ENCODE measurements at places on chromosomes 1 and 21.

GRCh38 chr1:76763738-76764137, 103.5 kb upstream of the ST6GALNAC5 start:
- DNase-seq: no peak

- DNase-seq: no peak
Measured at GRCh38 chr1:11955221-11955620, 20.7 kb downstream of the PLOD1 start.

DNA sequence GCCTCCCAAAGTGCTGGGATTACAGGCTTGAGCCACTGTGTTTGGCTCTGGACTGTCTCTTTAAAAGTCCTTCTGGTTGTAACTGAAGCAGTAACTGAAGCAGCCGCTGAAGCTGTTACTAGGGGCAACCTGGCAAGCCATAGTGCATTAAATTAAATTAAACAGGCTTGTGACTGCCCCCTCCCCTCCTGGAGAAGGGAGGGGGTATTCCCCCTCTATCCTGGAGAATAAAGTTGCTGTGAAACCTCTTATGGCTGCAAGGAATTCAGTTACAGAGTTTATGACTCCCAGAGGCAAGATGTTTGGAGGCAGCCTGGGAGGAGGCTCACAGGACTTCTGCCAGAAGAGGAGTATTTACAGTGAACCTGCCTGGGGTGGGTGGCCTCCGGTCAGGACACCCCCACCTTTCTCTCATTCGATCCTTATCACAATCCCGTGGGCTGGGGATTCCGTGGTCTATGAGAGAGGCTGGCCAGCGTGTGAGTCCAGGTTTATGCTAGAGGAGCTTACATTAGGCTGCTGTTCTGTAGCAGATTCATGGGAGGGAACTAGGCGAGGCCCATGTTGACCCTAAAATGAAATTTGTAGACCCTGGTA, 8.3 kb downstream of the TTC22 start:
- no peak for DNase-seq

GRCh38 chr1:112791723-112792104, 76.6 kb upstream of the PPM1J start:
- no peak for DNase-seq

- peak; percentile 86 for DNase-seq
Measured at GRCh38 chr1:193709607-193710006, 523.2 kb upstream of the B3GALT2 start.

- peak; percentile 84 for DNase-seq
Measured at GRCh38 chr1:64077281-64077940, 126.0 kb upstream of the UBE2U start.

DNA sequence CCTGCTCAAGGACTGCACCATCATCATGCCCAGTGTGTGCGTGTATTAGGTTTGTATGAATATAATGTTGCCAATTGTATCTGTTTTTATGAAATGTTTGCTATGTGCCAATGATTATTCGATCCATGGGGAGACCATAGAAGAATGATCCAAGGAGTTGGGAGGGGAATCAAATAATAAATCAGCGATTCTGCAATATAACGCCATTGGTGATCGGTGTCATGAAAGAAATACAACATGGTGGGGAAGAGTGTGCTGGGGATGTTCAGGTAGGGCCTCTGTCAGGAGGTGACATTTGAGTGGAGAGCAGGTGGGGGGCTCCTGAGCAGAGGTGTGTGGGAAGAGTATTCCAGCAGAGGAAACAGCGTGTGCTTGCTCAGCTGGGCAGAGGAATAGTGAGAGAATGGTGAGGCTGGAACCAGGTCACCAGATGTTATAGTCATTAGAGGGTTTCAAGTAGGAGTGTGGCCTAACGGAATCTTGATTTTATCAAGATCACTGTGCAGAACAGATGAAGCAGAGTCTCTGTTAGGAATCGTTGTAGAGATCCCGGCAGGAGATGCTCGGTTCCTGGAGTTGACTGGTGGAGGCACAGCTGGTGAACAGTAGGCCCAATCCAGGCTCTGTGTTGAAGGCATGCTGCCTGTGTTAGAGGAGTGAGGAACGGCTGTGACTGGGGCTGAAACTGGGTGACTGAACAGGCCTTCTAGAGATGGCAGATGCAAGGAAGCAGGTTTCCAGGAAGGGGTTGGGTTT, 2.9 kb upstream of the ZNF496 start:
- no peak for DNase-seq

- peak; percentile 5 for DNase-seq
Measured at GRCh38 chr1:36638268-36638667, 155.6 kb upstream of the CSF3R start.

DNA sequence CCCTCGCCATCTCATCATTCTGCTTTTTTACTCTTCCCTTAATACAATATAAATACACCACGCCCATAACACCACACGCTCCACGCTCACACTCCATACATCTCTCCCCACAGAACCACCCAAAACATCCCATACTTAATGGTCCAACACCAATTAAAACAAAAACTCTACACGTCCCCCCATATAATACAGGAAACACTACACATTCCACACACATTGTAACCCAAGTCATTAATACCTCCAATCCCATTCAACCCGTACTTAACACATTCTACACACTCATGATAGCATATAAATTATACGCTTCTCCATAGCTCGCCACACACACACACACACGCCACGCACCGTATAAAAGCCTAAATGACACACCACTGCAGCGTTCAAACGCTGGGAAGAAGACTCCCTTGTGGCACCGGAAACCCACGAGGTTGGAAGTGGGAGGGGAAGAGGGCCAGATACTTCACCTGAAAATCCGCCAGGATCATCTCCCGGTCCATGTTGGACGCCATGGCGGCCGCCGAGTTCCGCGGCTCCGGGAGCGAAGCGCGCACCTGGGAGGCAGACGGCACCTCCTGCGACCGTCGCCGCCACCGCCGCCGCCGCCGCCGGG, 659 bp downstream of the FAF1 start:
- DNase-seq: peak; percentile 46

DNA sequence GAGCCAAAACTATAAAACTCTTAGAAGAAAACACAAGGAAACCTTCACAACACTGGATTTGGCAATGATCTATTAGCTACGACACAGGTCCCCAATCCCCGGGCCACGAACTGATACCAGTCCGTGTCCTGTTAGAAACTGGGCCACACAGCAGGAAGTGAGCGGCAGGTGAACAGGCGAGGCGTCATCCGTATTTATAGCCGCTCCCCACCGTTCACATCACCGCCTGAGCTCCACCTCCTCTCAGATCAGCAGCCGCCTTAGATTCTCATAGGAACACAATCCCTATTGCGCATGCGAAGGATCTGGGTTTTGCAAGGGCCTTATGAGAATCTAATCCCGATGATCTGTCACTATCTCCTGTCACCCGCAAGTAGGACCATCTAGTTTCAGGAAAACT, 11.9 kb downstream of the TFB2M start:
- no peak for DNase-seq

- DNase-seq: no peak
Measured at GRCh38 chr1:184023171-184023570, 14.4 kb downstream of the COLGALT2 start.

DNA sequence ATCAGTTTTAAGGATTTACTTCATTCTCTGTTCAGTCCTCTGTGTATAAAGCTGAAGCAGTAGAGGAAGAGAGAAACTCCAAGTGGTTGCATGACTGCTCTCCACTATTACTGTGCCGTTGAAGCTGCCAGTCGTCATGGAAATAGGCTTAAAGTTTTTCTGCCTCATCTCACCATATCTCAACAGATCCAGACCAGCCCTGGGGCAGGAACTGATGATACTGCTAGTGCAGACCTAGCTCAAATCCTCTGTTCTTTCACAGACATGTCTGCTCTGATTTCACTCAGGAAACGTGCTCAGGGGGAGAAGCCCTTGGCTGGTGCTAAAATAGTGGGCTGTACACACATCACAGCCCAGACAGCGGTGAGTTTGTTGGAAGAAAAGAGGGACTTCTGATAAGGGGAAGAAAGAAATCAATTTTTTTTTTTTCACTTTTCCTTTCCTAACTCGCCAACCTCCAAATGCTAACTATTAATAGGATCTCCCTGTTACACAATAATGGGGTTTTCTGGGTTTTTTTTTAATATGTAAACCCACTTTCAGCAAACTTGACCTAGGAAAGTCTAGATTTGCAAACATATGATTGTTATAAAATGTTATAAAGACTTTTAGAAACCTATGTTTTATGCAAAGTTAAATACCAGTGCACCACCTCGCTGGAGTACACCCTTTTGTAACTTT, 22.2 kb upstream of the STRIP1 start:
- no peak for DNase-seq

- no peak for DNase-seq
Measured at GRCh38 chr1:25541425-25541824, 2.0 kb upstream of the LDLRAP1 start.

GRCh38 chr1:46186076-46186475, 9.8 kb upstream of the P3R3URF start:
- DNase-seq: no peak

DNA sequence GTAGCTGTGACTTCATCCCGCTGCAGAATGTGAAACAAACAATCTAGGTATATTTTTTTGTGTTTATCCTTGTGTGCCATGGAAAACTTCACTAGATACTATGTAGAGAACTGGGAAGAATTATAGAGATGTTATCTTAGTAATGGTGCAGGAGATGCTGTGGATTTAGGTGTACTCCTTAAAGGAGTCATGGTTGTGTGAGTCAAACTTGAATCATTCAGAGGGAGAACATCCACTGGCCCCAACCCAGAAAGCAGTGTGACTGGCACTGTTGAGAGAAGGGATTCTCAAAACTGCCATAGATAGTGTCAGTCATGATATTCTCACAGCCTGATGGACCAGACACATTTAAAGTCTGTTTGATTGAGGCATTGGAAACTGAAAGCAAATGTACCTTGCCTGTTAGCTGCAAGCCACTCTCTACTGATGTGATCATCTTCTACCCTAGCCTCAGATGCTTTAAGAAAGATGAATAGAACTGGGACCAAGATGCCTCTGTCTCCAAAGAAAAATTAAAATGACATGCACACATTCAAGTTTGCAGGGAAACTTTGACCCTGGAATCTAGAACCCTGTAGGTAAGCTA, 754.6 kb downstream of the MRPL39 start:
- no peak for DNase-seq

- no peak for DNase-seq
Measured at GRCh38 chr1:38175121-38175520, 128.5 kb upstream of the POU3F1 start.

- DNase-seq: no peak
Measured at GRCh38 chr1:18859560-18859959, at the start of gene TAS1R2. TSS of gene TAS1R2 (minus strand) at chr1:18859660. CDS start at chr1:18859660, 0 bp downstream.

GRCh38 chr1:39729030-39729429, 9.7 kb upstream of the PPIE start:
- peak; percentile 58 for DNase-seq

DNA sequence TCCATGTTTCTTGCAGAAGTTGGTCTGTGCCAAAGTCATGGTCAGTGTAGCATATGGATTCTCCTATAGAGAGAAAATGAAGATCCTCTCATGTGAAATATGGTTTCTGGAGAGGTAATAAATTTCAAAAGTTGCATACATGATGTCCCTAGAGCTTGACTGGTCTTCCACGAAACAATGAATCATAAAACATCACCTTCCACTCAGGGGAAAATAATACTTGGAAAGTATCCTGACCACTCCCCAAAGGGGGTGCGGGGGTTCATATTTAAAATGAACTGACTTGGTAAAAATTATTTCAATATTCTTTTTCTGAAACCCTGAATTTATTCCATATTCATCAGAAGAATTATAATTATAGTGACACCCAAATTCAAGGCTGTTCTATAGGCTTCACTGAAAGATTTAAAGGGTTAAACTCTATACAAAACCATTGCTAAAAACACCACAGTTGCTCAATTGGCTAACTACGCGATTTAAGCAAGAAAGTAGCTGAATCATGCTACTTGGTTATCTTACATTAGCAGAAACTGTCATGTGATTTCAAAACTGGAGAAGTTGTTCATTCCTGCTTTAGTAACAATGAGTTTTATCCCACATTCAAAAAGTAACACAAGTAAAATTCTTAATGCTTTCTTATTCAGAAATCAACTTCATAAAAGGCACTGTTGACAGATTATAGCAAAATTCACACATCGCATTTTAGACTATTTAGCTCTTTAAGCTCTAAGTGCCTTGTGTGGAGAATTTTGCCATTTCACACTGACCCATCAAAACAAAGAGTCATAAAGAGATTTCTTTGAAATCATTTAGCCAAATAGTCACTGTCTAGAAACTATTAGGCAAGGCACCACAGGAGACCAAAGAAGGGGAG, 5.3 kb downstream of the CREG1 start:
- DNase-seq: peak; percentile 70

GRCh38 chr1:217734973-217735372, 103.8 kb downstream of the SPATA17 start:
- DNase-seq: peak; percentile 30

DNA sequence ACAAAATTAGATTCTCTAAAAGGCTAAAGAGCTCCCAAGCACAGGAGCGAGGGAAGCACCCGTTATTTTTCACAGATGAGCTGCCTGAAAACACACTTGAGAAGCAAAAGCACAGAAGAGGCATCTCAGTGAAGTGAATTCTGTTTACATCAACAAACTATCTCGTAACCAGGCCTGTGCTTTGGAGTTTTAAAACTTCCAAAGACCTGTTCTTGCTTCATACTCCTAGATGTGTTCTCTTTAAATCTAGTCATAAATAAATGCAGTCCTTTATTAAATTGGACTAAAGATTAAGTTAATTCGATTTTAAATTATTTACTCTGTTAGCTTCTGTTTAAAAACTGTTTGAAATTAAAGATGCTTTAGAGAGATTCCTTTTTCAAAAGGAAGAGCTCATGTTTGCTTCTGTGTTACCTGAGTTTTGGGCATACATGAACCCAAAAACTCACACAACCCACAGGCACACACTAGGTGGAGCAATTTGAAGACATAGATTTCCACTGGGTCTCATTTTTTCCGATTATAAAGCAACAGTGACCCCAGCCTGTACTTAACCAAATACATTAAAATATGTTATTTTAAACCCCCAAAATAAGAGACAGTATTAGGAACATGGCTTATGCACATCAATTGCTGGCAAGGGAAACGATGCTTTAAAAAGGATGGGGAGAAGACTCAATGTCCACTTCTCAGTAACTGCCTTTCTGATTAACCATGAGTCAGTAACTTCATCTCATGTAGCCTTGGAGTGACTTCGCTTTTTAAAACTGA, 648.2 kb downstream of the SMYD3 start:
- DNase-seq: peak; percentile 49

- DNase-seq: peak; percentile 72
Measured at GRCh38 chr1:10415211-10415930, 14.9 kb upstream of the CENPS start.

DNA sequence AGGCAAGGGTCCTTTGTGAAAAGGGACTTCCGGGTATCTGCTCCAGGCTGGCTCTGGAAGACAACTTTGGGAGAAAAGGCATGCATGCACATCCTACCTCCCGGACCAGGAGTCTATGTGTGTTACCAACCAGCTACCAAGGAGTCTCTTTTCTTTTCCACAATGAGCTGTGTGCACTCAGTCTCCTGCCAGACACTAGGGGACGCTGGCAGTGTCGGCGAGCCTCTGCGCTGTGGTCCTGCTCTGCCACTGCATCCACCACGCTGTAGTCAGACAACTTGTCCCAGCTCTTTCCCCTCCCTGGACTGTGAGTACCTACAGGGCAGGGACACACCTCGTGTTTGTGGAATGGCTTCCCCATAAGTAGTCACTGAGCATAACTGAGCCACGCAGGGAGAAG, 5.1 kb upstream of the SSR2 start:
- peak; percentile 30 for DNase-seq

GRCh38 chr1:5250336-5250735, 595.9 kb downstream of the AJAP1 start:
- DNase-seq: no peak

GRCh38 chr1:189253601-189254350, 1223.9 kb downstream of the BRINP3 start:
- no peak for DNase-seq

- DNase-seq: peak; percentile 21
Measured at GRCh38 chr1:234214129-234214910, 158.9 kb upstream of the COA6 start.

GRCh38 chr1:6912518-6912917, 127.3 kb downstream of the CAMTA1 start:
- DNase-seq: no peak
